ENCODE measurements at places on chromosomes 12 and 14. TPM values are rescaled to one million over a fixed set of nuclear protein-coding genes. Genes with fewer than 3 reads are reported as not detected.

The UNG gene
- total RNA-seq: 25.6 TPM

The GARIN6 gene
- total RNA-seq: not detected

The ESR2 gene
- 1.0 TPM for total RNA-seq

The PTGER2 gene
- total RNA-seq: 1.6 TPM

The NTS gene
- 2.6 TPM for total RNA-seq

The PARP11 gene
- 6.3 TPM for total RNA-seq

The TEX22 gene
- total RNA-seq: under 0.01 TPM

The SLC10A1 gene
- total RNA-seq: not detected

The SLC39A5 gene
- not detected for total RNA-seq

The SMIM41 gene
- total RNA-seq: not detected

The KLRD1 gene
- total RNA-seq: 0.52 TPM

The PROX2 gene
- not detected for total RNA-seq

The KRT77 gene
- total RNA-seq: not detected

The VRTN gene
- total RNA-seq: not detected

The RHEBL1 gene
- total RNA-seq: 0.52 TPM

The NRL gene
- 2.1 TPM for total RNA-seq

The CEBPE gene
- under 0.01 TPM for total RNA-seq

The CSAD gene
- total RNA-seq: 16.7 TPM

The TRPV4 gene
- total RNA-seq: 0.52 TPM

The CSRP2 gene
- total RNA-seq: 20.4 TPM

The KLHDC1 gene
- total RNA-seq: 20.9 TPM

The NANOG gene
- total RNA-seq: 0.52 TPM

The IKZF4 gene
- 1.6 TPM for total RNA-seq

The IL26 gene
- not detected for total RNA-seq

The ESPL1 gene
- total RNA-seq: 2.6 TPM

The DAO gene
- total RNA-seq: not detected

The PMCH gene
- total RNA-seq: not detected

The RERG gene
- 4.7 TPM for total RNA-seq

The MANSC4 gene
- not detected for total RNA-seq

The NFATC4 gene
- 21.4 TPM for total RNA-seq

The VWF gene
- total RNA-seq: 58.5 TPM

The ACSM4 gene
- total RNA-seq: not detected

The SDS gene
- not detected for total RNA-seq

The NXPH4 gene
- not detected for total RNA-seq

The TMPRSS12 gene
- not detected for total RNA-seq

The IFNG-AS1 gene
- 1.0 TPM for total RNA-seq

The DNAJC22 gene
- not detected for total RNA-seq

The CACNA2D4 gene
- total RNA-seq: 0.52 TPM

The RNASE7 gene
- total RNA-seq: not detected

The DBX2 gene
- under 0.01 TPM for total RNA-seq

Data from skeletal muscle tissue (tissue), 5 donors.